Esophagus squamous epithelium (tissue), 5 donors: ENCODE measurements at places on chromosomes 5 and 9.

GRCh38 chr9:8224381-8224801, 424.8 kb upstream of the DMAC1 start:
- no peak for DNase-seq

GRCh38 chr9:98971168-98971914, 27.6 kb downstream of the COL15A1 start:
- DNase-seq: no peak

GRCh38 chr9:117839862-117840261, 135.7 kb downstream of the TLR4 start:
- no peak for DNase-seq

DNA sequence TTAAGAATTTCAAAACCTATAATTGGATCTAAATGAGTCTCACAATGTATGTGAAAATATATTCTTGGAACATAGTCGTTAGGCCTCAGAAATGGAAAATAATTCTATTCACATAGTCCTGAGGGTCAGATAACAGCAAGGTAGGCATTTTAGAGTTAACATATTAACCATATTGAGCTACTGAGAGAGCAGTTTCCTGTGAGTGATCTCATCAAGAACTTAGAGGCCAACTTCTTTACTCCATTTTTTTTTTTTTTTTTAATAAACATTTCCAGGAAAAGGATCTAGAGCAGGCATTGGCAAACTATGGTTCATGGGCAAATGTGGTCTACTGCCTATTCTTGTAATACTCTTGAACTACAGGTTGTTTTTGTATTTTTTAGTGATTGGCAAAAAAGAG, 26.6 kb downstream of the RAB24 start:
- no peak for DNase-seq

DNA sequence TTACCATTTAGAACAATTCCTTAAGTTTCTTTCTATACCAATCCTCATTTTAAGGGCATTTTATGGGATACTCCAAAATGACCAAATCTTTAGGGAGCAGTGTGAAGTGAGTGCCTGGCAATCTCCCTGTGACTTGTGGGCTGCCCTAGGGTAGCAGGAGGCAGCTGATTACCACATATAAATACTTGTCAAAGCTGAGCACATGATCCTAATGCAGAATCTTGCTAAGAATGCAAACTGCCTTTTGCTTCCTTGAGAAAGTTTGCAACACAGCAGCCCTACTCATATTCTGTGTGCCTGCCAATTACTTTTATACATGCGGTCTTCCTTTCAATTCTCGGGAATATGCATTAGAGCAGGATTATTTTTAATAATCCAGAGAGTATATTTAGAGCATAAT, 18.2 kb upstream of the NREP start:
- no peak for DNase-seq

GRCh38 chr5:36199620-36200019, 42.1 kb downstream of the NADK2 start:
- no peak for DNase-seq

- DNase-seq: no peak
Measured at GRCh38 chr9:70170151-70170790, 88.5 kb upstream of the SMC5 start.

- no peak for DNase-seq
Measured at GRCh38 chr9:86557918-86558317, 203.7 kb upstream of the TUT7 start.

GRCh38 chr5:138979684-138980280, 104.6 kb upstream of the LRRTM2 start:
- no peak for DNase-seq

DNA sequence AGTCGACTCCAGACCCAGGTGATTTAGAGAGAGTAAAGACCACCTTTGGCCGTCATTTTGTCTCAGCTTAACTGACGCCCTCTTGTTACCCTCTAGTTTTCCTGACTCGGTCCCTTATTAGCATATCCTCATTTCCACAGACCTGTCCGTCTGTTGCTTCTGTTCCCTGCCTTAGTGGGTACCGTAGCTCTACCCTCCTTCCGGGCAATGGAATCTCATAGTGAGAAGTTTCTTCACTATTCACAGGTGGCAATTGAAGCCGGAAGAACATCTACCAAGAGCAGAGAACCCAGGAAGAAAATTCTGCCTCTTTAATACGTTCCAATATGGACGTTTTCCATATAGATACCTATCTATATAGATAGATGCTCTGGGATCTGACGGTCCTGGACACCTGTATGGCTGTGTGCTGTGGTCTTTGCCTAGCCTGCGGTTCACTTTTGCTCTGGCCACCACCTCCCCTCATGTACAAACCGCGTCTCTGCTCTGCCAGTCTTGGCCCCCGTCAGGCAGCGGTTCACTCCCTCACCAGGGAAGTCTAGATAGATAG, 652 bp upstream of the TMEM161B start:
- no peak for DNase-seq

DNA sequence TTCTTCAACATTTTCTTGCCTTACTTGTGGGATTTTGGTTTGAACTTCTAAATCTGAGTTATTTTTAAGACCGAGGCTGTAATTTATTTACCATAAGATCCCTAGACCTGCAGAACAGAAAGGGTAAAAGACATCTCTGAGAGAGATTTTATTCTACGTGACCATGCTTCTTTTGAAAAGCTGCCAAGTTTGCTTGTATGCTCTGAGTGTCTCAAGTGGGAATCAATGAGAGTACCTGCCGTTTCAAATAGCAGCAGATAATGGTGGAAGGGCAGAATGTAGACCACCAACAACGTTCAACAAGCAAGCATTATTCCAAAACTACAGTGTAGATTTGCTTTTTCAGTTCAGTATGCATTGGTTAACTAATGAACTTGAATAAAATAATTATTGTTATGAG, 108.6 kb upstream of the MINAR2 start:
- DNase-seq: no peak

DNA sequence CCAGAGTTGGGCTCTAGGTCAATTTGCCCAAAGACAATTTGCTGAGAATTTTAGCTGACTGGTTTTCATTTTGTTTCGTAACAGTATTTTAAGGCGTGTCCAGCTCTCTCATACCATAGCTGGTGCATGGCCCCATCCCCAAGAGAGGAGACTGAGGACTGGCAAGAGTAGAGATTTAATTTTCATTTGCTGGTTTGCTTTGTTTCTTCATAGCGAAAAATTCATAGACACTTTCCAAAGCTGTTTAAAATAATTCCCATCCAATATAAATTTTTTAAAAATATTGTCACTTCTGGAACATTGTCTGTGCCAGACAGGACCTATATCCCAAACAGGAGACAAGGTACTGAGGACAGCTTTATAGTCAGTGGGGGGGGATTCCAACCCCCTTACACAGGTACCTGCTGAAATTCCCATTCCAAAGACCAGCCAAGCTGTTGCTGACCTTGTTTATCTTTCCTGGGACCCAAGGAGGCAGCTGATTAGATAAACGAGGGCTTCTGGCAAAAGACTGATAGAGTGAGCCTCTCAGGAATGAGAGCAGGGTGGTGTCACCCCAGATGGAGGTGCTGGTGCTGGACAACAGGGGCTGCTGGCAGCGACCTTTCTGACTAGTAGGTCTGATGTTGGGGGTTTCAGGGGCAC, 6.8 kb upstream of the ANGPTL2 start:
- DNase-seq: no peak

DNA sequence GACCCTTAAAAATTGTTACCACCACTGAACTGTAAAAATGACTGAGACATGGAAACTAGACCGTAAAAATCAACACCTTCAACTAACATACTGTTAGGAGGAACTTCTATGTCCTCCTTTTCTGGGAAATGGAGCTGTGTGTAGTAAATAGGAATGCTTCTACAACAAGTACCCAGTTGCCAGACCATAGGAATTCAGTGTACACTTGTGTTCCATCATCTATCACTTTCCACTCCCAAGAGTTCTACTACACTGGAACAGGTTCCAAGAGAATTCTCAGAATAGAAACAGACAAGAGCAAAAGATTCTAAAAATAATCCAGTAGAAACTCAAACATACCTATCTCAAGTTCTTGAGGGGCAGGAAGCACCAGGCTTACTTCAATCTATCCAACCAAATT, 23.6 kb downstream of the UBAP2 start:
- no peak for DNase-seq

- no peak for DNase-seq
Measured at GRCh38 chr5:96344678-96345577, 88.1 kb downstream of the PCSK1 start.

DNA sequence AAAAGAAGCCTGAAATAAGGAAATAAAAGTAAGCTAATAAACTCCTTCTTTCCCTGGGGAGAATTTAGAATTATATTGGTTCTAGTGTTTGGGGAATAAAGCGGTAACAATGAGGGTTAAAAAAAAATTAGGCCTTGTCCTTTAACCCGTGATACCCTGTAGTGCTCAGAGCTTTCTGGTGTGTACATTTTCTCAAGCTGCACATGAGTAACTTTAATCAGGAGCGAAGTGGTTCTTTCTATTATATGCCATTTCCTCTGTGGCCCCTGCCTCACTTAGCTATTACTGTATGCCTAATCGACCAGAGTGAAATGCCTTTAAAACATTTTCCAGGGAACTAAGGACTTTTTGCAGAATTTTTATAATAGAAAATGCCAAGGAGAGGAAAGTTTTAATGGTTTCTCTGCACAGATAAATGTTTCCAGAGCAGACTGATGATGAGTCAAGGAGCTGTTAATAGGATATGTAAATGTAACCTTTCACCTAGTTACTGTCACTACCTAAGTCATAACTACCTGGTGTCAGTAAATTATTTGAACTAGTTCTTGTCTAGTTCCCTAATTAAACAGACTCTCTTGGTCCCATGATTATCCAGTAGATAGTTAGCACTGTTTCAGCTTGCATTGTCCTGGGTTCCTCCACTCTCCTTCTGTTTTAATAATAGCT, 7.6 kb downstream of the PAM start:
- no peak for DNase-seq

DNA sequence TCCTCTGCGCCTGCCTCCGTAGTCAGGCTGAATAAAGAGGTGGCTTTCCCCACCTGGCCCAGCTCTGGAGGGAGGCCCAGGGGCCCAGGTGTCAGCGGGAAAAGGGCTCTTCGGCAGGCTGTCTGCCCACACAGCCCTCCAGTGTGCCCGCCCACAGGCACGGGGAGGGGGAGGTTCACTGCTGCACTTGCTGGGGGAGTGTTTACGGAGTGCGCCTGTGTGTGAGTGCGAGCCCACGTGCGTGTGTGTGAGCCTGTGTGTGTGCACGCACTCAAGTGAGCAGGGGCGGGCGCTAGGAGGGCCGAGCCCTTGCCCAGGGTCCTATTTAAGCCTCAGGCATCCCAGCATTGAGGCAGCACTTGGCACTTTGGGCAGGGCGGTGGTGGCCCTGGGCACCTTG, 10.9 kb downstream of the DNLZ start:
- DNase-seq: no peak

DNA sequence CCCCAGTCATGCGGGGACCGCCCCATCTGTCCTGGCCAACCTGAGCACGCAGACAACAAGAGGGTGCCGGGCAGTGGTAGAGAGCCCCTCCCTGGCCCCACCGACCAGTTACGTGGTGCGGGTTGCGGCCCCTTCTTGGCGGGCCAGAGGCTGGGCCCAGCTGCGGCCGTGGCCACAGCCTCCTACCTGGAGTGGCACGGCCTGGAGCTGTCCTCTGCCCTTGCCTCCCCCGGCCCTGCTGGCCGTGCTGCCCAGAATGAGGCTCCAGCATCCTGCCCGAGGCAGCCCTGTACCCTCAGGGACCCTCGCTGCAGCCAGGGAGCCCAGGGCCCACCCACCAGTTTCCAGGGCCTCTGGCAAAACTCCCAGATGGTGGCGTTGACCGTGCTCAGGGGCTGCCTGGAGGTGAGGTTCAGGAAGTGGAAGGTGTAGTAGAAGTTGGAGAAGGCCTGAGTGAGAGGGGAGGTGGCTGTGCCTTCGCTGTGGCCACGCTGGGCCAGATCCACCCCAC, 5.7 kb downstream of the ENTPD8 start:
- DNase-seq: no peak

DNA sequence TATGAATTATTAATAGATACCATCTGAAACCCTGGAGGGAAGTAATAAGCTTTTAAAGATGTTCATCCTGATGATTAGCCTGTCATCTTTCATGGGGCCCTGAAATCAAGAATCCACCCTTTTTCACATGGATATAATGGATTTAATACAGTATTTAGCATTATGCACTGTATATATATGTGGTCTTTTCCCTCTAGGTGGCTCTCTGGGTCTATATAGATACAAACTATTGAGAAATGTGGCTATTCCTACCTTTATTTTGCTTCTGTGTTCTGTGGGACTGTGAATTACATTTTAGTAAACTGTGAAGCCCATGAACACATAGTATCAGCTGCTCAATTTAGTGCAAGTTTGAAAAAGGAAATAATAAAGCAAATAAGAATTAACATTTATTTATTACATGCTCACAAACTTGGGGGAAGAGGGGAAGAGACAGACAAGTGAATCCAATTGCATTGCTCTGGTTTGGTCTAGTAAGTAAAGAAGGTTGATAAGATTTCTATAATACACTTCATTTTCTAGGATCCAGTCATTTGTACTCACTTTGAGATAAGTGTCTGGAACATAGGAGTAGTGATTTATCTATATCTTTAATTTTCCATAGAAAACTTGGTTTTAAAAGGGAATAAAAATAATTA, 112.2 kb downstream of the SCAMP1 start:
- no peak for DNase-seq
